Stomach (tissue), 19 donors: ENCODE measurements at places on chromosomes 2 and 18.

- no peak for DNase-seq
Measured at GRCh38 chr18:50158866-50159653, 35.9 kb downstream of the MYO5B start.

- DNase-seq = no peak
Measured at GRCh38 chr2:60483401-60483800, 70.1 kb downstream of the BCL11A start.

- peak; percentile 32 for DNase-seq
Measured at GRCh38 chr2:6793371-6793770, 72.3 kb downstream of the CMPK2 start.

GRCh38 chr18:77108001-77108692 is 24.4 kb downstream of the MBP start:
- DNase-seq = peak; percentile 89

DNA sequence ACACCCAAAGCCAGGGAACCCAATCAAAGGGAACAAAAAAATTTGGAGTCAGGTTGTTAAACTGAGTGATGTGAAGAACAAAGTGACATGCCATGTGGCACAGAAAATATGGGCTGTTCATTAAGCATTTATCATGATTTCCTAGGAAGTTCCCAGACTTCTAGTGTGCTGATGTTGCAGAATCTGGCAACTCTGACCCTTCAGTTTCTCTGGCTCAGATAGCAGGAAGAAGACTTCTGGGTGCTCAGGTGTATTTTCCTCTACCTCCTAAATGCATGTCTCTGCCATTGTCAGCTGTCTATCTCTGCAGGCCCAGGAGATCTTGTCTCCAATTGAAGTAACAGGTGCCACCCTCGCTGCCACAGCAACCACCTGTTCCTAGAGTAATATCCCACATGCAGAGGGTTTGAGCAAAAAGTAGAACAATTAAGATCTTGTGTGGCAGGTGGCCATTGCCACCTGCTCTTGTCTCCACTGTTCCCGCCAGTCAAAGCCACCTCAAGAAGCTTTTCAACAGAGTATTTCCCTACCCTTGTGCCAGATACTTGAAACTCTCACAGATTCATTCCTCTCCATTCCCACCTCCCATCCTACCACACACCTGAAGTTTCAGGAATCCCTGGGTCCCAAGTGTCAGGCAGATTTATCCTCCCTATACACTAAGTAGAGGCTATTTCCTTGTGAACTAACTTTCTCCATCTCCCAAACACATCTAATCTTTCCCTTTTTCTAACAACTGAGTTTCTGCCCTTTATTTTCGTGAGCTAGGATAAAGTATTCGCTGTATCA is 533.7 kb upstream of the CHAC2 start:
- no peak for DNase-seq

- no peak for DNase-seq
Measured at GRCh38 chr18:8962855-8963635, 139.5 kb upstream of the NDUFV2 start.

DNA sequence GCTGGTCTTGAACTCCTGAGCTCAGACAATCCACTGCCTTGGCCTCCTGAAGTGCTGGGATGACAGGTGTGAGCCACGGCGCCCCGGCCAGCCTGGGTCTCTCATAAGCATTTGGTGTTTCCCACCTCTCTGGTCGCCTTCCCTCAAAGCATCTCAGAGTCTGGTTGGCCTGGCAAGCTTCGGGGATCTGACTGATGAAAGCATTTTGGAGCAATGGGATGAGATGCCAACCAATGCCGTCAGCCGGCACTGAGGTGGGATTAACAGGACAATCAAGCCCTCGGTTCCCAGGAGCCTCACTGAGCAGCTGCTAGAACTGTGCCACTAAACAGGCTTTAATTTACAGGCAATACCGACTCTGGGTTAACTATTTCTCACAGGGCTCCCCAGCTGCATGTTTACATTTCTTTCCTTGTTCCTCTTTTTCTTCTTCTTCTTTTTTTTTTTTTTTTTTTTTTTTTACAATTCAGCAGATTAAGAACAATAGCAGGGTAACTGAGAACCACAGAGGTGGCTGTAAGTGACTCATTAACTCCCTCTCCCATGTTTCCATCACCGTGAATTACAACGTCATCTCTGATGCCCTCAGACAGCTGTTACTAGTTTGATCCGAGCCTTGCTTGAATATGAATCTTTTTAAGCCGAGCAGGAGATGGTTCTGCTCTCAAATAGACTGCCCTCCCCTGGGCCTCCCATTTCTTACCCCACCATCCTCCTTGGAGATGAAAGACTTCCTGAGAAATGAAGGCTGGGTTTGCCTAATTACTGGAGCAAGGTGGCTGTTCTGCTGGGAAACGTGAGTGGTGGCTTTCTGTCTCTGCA is 37.9 kb downstream of the ODC1 start:
- DNase-seq = peak; percentile 60

- DNase-seq = peak; percentile 52
Measured at GRCh38 chr2:174546519-174547506, 50.8 kb downstream of the WIPF1 start.

DNA sequence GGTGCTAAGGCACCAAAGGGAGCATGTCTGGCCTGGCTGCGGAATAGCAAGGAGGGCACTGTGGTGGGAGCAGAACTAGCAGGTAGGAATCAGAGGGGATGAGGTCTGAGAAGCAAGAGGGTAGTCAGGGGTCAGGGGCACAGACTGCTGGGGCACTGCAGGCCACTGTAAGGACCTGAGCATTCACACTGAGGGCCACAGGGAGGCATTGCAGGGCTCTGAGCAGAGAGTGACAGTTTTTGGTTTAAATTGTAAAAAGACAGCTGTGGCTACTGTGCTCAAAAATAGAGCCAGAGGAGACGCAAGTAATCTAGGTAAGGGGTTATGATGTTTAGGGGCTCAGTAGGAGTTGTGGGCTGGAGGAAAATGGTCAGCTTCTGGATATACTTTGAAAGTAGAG is 41.5 kb downstream of the ARHGAP25 start:
- no peak for DNase-seq
